GM12891 (cell line): ENCODE measurements at places on chromosomes 4 and X.

- no peak for DNase-seq
Measured at GRCh38 chr4:110278127-110278526, 79.7 kb upstream of the ELOVL6 start.

DNA sequence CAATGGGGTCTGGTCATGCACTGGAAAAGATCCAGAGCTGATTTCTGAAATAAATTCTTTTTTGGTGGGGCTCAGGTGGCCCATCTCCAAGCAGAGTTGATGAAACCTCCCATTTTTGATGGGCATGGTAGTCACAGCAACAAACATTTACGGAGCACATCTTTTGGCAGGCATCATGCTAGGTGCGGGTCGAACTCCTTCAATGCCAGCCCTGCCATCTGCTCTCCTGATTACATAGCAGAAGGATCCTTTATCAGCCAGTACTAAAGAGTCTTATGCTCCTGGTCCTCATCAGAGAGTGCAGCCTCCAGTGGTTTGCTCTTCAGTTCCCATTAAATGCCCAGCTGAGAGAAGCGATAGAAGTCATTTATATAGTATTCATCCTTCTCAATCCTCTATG, 121.7 kb downstream of the GRXCR1 start:
- no peak for DNase-seq

GRCh38 chrX:20320461-20321159, 53.9 kb upstream of the RPS6KA3 start:
- peak; percentile 1 for DNase-seq

DNA sequence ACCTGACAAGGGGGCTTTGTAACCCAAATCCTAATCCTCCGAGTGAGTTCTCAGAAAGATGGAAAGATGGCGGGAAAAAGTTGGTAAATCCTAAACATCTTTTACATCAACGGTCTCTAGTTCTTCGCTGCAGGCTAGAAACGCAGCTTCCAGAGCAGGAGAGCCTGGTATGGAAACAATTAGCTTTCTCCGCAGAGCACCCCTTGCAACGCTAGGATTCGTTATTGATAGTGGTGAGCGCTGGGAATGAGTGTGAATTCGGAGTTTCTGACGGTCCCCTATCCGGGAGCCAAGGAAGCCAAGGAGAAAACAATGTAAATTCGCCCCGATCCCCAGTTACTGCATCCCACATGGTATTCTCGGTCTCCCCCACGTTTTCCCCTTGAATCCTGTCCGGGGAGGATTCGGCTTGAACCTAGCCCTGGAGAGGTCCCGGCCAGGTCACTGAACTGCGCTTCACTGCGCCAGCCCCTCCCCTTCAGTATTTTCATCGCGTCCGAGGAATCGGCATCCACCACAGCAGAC, 4.7 kb upstream of the NEUROG2 start:
- no peak for DNase-seq

DNA sequence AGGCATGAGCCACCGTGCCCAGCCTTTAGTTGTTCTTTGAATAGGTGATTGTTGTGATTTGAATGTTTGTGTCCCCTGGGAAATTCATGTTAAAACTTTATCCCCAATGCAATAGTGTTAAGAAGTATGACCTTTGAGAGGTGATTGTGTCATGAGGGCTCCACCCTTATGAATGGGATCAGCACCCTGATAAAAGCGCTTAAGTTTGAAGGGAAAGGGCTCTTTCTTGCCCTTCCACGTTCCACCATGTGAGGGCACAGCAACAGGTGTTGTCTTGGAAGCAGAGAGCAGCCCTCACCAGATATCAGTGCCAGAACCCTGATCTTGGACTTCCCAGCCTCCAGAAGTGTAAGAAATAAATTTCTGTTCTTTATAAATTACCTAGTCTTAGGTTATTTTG, 33.7 kb upstream of the RP2 start:
- no peak for DNase-seq

GRCh38 chr4:6909970-6910339, 329 bp downstream of the TBC1D14 start:
- peak; percentile 58 for DNase-seq

DNA sequence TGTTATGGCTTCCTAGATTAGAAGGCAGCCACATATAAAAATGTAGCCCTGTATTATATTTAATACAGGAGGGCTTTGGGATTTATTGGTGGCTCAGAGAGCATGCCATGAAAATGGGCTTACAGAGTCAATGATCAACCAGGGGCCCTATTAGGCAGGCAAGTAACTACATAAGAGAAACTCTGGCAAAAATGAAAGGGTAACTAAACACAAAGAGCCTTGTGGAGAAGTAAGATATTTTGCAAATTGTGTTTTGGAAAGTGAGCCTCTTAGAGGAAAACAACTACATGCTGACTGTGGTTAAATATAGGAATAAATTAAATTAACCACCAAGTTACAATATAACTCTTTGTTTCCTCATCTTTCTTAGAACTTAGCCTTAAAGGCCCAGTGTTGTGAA, 5.5 kb downstream of the SAT1 start:
- DNase-seq: no peak

GRCh38 chr4:17587094-17587822, 10.3 kb downstream of the LAP3 start:
- DNase-seq: no peak

DNA sequence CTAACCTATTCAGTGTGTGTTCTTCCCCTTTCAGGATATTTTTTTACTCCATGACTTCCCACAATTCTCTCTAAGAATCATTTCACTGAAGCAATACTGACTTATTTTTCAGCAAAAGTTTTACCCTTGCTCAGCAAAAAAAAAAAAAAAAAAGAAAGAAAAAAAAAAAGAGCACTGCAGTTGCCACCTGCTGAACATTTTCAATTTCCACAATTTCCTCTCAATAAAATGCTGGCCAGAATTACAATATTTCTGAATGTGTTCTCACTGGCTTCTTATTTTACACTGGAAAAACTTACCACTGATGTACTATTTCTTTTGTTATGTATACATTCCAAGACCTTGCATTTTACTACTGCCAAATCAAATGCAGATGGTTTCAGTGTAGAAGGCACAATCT, 210.4 kb downstream of the PAPSS1 start:
- no peak for DNase-seq

DNA sequence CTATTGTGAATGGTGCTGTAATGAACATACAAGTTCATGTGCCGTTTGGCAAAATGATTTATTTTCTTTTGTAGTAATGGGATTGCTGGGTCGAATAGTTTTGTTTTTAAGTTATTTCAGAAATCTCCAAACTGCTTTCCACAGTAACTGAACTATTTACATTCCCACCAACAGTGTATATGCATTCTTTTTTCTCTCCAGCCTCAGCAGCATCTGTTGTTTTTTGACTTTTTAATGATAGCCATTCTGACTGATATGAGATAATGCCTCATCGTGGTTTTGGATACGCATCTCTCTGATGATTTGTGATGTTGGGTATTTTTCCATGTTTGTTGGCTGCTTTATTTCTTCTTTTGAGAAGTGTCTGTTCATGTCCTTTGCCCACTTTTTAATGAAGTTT, 246.3 kb upstream of the ADGRL3 start:
- DNase-seq: no peak

DNA sequence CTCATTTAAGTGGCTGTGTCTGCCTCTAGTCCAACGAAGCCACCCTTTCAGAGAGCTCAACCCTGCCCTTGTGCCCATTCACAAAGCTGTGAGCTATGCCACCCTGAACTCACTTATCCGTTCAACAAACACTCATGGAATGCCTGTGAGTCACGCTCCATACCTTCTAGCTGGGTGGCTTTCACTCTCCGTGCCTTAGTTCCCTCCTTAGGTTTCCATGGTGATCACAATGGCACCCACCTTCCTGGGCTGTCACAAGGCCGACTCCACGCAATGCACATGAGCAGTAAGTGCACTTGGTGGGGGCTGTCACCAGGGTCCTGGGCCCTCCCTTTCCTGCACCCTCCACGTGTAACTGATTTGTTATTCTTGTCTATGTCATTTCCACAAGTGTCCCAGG, 37.2 kb upstream of the PPP2R2C start:
- DNase-seq: no peak

GRCh38 chr4:108313546-108314339, 145.0 kb upstream of the LEF1 start:
- no peak for DNase-seq

GRCh38 chr4:3451956-3452355, 10.2 kb downstream of the HGFAC start:
- DNase-seq: no peak

- DNase-seq: no peak
Measured at GRCh38 chrX:18607966-18608365, 63.9 kb downstream of the RS1 start.

DNA sequence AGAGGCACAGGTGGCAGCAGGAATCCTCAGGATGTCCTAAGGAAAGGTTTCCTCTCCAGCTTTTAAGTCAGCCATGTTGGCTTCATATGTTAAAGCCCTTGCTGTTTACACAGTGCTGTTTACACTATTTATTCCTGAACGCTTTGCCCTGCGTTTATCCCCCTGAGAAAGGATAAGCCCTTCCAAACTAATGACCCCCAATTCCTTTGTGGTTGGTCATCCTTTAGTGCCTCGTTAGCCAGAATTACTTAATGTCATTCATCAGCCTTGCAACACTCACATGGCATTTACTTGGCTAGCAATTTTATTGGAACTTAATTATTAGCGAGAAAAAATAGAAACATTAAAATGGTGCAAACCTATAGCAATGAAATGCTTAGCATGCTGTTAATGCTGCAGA, 23.8 kb downstream of the VCX2 start:
- DNase-seq: no peak

DNA sequence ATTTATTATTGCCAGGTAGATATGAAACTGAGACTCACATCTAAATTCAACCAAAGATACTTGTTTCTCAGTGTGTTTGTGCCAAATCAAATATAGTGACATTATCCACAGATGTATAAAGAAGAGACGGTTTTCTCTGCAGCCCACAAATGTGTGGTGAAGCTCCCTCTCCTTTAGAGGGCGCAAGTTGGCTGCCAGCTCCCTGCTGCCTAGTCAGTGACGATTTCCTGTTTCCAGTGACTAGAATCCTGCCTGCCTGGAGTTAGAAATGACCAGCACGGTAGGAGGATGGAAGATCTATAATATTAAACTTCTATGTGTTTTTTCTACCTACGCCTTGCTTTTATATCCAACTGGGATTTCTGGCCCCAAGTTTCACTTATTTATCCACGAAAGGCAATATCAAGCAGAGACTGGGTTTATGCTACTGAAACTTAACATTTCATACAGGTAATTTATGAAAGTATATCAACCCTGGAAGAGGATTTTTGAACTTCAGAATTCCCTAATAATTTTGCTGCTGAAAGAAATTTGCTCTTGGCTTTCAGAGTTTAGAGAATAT, 1793.7 kb upstream of the TENM3 start:
- DNase-seq: peak; percentile 5

DNA sequence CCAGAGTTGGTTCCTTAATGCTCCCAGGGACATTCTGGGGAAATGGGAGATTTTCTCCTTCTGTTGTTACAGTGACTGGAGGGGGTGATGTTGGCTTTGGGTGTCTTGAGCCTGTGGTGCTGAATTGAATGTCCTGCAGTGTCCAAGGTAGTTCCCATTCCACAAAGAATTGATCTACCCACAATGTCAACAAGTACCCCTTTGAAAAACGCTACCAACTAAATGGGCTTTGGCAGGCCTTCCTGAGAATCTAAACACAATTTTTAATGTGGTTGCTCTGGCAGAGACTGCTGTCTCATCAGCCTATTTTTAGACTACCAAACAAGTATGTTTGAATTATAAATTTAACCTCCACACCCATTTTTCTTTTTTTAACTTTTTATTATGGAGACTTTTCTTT, 69.4 kb downstream of the CCKAR start:
- no peak for DNase-seq

DNA sequence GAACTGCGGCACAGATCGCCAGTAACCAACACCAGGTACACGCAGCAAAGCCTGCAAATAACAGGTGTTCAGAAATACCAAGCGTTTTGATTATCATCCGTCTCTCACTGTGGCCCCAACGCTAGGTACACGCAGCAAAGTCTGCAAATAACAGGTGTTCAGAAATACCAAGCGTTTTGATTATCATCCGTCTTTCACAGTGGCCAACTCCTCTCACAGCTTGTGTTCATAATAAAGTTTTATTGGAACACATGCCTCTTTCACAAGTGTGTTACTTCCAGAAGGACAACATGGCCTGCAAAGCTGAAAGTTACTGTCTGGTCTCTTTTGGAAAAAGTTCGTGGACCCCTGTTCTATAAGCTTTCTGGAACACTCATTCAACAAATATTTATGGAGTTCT, 153.1 kb downstream of the AFAP1 start:
- DNase-seq: no peak

GRCh38 chrX:101602077-101602476, 15.7 kb downstream of the ARMCX6 start:
- DNase-seq: no peak

DNA sequence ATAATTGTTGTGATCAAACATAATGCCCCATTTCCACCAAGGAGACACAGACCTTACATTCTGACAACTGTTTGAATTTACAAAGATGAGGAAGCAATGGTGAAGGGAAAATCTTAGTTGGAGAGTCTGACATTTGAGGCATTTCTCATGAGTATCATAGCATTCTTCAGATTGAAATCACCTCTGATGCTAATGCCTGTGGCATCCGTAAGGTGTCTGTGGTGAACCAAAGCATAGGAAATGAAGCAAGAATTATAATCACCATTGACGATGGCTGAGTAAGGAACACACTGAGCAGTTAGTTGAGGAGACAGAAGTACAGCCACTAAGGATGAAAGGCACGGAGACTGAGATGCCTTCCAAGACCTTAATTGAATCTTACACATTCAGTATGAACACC, 575.7 kb downstream of the TRIML1 start:
- no peak for DNase-seq

DNA sequence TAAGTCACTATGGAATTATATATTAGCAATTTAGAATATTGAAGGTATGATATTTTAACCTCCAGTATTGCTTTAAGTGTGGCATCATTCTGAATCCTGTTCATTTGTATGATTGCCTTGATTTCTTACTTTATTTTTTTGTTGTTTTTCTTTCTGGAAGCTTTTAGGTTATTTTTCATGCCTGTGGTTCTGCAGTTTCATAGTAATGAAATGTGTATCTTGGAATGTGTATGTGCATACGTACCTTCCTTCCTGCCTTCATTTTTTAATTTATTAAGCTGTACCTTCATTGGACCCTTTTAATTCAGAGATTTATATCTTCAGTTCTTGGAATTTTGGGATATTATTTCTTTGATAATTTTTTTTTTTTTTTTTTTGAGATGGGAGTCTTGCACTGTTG, 22.1 kb downstream of the CPEB2 start:
- DNase-seq: no peak

DNA sequence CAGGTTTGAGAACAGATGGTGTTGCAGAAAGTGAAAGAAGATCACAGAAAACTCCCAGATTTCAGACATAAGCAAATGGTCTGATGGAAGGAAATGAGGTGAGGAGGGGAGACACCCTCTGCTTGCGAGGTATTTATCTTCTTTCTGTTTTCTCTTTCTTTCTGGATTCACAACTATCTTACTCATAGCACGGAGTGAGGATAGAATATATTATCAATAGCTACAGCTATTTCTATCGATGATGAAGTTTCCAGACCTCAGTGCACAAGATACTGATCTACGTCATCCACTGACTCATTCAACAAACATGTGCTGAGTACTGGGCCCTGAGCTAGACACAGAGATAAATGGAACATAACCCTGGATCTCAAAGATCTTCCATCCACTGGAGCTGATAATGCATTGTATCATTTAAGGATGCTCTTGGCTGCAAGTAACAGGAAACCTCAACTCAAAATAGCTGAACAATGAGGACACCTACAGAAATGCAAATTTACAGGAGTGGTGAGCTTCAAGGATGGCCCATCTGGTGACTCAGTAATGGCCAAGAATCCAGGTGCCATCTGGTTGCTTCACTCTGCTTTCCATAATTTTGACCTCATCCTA, 21.2 kb downstream of the SLC2A9 start:
- DNase-seq: no peak
